ENCODE measurements at places on chromosomes 16 and 17.

GRCh38 chr16:7107436-7107835 lies 225.2 kb upstream of the RBFOX1 start:
- DNase-seq: no peak

- DNase-seq: no peak
Observed at GRCh38 chr16:76970087-76970744, 220.8 kb upstream of the MON1B start.

- no peak for DNase-seq
Observed at GRCh38 chr17:41539979-41540701, 12.0 kb upstream of the KRT19 start.

DNA sequence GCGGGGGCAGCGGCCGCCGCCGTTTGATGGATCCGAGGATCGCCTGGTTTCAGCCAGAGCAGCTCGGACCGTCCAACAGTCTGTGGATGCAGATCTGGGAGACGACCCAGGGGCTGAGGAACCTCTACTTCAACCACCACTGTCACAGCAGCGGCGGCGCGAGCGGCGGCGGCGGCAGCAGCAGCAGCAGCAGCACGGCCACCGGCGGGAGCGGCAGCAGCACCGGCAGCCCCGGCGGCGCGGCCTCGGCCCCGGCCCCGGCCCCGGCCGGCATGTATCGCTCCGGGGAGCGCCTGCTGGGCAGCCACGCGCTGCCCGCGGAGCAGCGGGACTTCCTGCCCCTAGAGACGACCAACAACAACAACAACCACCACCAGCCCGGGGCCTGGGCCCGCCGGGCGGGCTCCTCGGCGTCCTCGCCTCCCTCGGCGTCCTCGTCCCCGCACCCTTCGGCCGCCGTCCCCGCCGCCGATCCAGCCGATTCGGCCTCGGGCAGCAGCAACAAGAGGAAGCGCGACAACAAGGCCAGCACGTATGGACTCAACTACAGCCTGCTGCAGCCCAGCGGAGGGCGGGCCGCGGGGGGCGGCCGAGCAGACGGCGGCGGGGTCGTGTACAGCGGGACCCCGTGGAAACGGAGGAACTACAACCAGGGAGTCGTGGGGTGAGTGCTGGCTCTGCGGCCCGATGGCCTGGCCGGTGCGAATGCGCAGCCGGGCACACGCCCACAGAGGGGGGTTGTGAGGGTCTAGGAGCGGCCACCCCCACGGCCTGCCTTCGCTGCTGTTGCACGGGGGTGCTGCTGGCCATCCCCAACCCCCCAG lies 702 bp downstream of the TENT4B start:
- no peak for DNase-seq
